NCI-H510A treated with DMSO at 0.1 percent for 48 hours (cell line): ENCODE measurements at places on chromosomes 3 and 15.

DNA sequence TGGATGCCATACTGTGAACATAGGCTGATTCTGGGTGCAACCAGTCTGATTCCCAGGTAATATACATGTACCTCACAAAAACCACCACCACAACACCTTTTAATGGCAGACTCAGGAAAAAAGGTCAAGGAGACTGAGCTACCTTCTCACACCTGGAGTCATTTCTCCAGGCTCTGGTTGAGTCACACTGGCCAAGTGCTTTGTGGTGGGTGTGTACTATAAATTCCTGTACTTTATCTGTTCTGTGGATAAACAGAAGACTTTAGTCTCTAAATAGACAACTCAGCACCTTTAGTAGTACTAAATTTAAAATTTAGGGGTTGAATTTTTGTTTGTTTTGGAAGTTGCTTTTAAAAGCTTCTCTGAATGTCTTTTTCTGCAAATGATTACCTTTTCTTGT is 46.7 kb downstream of the TOP2B start:
- no peak for DNase-seq

DNA sequence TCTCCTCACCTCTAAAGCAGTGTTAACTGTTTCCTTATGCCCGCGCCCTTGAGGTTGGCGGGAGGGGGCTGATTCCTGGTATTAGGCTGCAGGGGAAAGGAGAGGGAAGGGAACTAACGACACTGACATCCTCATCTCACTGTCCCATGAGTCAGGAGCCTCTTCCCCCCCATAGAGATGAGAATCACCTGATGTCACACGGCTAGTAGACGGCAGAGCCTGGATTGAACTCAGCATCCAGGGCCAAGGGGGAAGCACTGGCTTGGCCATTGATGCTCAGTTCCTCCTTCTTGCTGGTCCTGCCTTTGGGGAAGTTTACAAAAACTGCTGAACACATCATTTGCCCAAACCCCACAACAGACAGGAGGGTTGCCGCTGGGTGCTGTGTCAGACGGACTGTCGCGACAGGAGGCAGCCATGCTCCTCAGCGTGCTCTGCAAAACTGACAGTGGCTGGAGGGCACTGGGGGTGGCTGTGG is 38.5 kb downstream of the IDH2 start:
- no peak for DNase-seq

DNA sequence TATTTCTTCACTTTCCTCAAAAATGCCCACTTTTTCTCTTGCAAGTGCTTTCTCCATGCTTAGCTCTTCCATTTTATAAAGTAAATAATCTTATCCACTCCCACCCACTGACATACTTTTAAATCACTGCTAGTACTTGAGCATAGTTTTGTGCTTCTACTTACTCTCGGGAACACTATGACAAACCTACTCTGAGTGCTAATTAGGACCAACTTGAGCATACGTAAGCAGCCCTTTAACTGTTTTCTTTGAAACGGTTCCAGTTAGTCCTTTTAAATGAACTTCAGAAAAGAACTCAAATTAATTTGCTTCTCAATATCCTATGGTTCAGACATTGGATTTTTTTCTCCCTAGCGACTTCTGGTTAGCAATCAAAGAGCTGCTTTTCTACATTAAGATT is 280.0 kb upstream of the SOX2 start:
- DNase-seq = no peak

DNA sequence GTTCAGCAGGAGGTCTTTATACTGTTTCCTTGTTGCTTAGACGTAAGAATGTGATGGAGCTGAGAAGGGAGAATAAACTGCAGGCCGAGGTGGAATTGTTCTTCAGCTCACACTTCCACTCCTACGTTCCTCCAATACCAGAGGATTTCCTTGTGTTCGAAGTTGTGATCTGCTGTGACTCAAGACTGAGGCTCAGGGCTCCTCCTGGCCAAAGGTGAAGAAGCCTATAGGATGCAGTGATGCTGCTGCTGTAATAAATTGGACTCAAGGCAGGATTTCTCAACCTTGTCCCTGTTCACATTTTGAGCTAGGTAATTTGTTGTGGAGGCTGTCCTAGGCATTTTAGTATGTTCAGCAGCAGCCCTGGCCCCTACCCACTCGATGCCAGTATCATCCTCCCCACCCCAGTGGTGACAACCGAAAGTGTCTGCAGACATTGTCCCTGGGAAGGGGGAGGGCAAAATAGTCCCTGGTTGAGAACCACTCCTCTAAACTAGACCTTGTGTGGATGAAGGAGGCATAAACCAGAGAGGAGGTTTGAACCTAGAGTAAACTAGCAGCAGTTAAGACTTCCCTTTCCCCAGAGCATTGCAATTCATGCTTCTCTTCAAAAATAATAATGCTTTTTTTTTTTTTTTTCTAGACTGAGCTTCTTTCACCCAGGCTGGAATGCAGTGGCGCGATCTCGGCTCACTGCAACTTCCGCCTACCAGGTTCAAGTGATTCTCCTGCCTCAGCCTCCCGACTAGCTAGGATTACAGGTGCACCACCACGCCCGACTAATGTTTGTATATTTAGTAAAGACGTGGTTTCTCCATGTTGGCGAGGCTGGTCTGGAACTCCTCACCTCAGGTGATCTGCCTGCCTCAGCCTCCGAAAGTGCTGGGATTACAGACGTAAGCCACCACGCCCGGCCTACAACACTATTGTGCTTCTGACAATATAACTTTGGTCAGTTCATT is 11.1 kb downstream of the RAP2B start:
- no peak for DNase-seq

- DNase-seq = no peak
Measured at GRCh38 chr3:51980253-51980652, 3.1 kb upstream of the ACY1 start.

- DNase-seq = no peak
Measured at GRCh38 chr3:119662604-119663373, 2.4 kb upstream of the POPDC2 start.

- DNase-seq = no peak
Measured at GRCh38 chr3:123336441-123336851, 112.4 kb downstream of the ADCY5 start.

DNA sequence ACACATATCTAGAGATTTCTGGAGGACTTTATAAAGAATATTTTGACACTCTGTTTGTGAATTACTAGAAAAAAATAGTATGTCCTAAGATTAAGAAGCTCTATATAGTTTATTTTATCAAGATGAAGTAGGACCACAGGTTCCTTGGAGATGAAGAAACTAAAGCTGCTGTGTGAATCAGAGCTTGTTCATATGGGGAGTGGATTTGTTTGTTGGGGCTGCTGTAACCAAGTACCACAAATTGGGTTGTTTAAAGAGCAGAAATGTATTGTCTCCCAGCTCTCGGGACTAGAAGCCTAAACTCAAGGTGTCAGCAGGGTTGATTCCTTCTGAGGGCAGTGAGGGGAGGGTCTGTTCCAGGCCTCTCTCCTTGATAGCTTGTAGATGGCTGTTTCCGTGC is 270.6 kb upstream of the UMPS start:
- DNase-seq = no peak

DNA sequence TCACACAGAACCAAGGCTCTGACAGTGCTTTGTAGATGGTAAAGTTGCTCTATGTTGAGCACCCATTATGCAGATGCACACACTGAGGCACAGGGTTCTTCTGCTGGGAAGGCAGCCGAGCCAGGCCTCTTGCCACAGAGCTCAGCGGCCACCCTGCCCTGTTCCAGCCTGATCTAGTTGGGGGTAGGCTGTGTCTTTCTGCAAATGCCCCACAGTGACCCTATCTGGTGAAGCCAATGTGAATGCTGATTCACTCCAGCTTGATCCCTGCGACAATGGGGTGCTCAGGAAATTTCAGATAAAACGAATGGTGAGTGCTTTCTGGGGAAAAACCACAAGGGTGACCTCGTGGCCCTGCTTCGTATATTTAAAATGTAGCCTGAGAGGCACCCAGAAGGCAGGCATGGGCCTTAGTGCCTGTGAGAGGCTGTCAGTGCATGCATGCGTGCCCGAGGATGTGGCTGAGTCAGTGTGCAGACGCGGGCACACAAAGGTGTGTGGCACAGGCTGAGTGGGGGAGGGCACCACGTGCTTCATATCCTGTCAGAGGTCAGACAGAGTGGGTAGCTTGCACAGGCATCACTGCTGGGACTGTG is 85.7 kb downstream of the ATP2B2 start:
- DNase-seq = no peak
